Globus pallidus (tissue), 1 donor: ENCODE measurements at places on chromosomes 11 and 22.

- no peak for DNase-seq
Measured at GRCh38 chr11:91997226-91997625, 227.4 kb upstream of the FAT3 start.

DNA sequence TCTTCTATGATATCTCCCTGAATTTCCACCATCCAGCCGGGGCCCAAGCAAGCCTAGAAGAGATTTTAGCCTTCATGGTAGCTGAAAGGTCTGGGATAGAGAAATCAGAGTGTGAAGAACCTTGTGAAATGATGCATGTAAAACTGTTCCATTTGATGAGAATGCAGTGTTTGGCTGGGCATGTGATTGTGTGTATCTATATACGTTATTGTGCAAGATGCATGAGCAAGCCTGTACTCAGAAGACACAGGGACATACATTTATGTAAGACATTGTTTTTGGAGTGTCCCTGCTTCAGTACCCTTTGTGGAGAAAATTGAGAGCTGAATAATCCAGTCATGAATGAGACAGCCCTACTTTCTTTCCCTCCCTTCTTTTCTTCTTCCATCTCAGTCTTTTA is 15.2 kb upstream of the OR52K2 start:
- no peak for DNase-seq

DNA sequence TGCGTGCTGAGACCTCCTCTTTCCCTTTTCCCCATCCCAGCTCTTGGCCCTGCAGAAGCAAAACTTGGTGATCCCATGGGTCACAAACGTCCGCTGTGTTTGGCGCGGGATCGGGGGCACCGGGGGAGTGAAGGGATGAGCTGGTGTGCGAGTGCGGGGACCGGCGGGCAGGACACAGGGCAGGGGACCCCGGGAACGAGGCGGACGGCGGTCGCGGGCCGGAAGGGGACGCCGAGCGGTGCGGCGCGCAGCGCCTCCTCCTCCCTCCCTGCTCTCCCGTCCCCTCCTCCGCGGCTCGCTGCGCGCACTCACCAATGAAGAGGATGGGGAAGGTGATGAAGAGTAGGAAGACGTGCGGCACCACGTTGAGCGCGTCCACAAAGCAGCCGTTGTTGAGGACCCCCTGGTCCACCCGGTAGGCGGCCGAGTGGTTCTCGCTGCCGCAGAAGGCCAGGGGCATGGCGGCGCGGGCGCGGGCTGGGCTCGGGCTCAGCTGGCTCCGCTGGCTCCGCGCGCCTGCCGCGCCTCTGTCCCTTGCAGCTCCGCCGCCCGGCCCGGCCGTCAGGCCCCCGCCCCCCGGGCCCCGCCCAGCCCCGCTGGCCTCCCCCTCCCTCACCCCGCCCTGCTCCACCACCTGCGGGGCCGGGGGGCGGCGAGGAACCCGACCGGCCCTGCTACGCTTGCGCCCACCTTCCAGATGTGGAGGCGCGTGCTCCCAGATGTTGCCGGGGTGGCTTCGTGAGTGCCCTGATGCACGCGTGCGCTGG is at the start of gene ABCC8:
Gene ABCC8 (minus strand): TSS at position 529 of the 767 bp plus-strand sequence. CDS start 69 bp downstream, at position 460.
- DNase-seq, result no peak

DNA sequence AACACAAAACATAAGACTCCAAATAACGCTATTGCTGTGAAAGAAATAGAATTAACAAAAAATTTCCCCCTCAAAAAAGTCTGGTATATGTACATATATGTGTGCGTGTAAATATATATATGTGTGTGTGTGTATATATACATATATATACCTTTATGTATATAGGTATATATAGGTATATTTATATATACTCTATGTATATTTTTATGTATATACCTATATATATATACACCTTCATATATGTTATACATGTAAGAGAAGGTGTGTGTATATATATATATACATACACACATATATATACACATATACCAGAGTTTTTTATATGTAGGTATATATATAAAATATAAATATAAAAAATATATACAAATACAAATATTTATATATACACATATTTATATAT is 199.2 kb downstream of the RAB38 start:
- DNase-seq, result no peak

DNA sequence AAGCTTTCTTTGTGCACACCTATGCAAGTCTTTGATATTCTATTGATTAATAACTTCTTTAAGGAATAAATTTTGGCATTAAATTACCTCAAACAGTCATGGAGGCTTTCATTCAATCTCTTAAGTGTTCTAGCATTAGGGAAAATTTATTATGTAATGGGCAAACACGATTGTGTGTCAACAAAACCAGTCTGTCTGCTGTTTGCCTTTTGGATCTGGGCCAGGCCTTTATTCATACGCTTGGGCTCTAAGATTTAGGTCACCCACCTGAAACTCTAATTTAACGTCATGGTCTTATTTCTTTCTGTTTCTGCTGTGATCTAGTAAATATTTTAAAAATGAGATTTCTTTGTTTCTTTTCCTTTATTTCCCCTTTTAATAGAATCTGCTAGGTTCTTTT is 1270.6 kb downstream of the LRRC4C start:
- DNase-seq, result no peak
